ENCODE measurements at places on chromosomes 5 and 9. TPM values are rescaled to one million over a fixed set of nuclear protein-coding genes. Genes with fewer than 3 reads are reported as not detected.

The LCN12 gene
- total RNA-seq = 0.12 TPM

The PAM gene
- 628 TPM for total RNA-seq

The LCNL1 gene
- 0.66 TPM for total RNA-seq

The PCDHGA10 gene
- 5.2 TPM for total RNA-seq

The GAS1 gene
- 40.2 TPM for total RNA-seq

The PCDHGA7 gene
- total RNA-seq = 4.0 TPM

The PLK2 gene
- 136 TPM for total RNA-seq

The PCDHA2 gene
- total RNA-seq = under 0.01 TPM

The MLANA gene
- total RNA-seq = not detected

The WDR36 gene
- 91.0 TPM for total RNA-seq

The APBA1 gene
- total RNA-seq = 9.2 TPM

The SETD9 gene
- total RNA-seq = 13.3 TPM

The PHF24 gene
- 0.11 TPM for total RNA-seq

The C5orf52 gene
- total RNA-seq = not detected

The GABRA1 gene
- not detected for total RNA-seq

The LRRC19 gene
- total RNA-seq = not detected

The NTMT1 gene
- 70.9 TPM for total RNA-seq

The OLFM1 gene
- 4.0 TPM for total RNA-seq

The GABRA6 gene
- total RNA-seq = not detected

The LTC4S gene
- total RNA-seq = 0.33 TPM

The FOXD1 gene
- 3.2 TPM for total RNA-seq

The IL3 gene
- total RNA-seq = not detected

All from uterine smooth muscle cell (primary cell).